ENCODE measurements at places on chromosomes 1 and 21.

DNA sequence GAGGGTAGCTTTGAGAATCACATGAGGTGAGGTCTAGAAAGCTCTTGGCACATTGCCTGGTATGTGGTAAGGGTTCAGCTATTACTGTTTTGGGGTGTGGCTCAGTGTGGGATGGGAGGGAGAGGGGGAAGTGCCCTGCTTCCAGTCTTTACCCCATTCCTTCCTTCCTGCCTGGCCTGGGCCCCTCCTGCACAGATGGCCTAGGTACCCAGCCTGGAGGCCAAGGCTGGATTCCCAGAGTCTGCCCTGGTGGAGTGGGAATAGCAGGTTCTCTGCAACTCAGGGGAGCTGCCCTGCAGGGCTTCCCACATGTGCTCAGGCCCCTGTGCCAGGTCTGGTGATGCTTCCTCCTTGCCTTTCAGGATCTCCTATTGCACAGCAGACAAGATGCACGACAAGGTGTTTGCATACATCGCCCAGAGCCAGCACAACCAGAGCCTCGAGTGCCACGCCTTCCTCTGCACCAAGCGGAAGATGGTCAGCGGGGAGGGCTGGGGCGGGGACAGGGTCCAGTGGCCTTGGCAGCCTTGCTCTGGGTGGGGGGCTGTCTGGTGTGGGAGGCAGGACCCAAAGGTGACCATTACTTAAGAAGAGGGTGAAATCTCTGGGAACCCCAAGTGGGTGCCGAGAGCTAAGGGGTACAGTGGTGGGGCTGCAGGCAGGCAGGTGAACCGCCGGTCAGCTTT, 13.5 kb downstream of the LDLRAP1 start:
- no peak for DNase-seq

DNA sequence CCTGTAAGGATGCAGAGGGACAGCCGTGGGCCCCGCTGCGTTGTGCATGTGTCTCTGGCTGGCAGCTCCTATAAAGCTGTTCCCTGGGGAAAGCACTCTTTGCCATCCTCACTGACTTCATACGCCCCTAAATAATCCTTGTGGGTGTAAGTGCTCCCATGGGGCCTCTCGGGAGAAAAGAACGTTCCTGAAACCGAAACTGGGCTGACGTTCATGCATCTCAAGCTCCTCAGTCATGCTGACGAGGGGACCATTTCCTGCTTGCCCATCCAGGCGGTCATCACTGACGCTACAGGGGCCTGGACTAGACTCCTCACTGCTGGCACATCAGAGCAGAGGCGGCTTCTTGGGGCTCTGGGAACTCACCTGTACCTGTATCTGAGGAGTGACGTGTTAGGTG, 73.1 kb upstream of the USP24 start:
- DNase-seq: peak; percentile 75

DNA sequence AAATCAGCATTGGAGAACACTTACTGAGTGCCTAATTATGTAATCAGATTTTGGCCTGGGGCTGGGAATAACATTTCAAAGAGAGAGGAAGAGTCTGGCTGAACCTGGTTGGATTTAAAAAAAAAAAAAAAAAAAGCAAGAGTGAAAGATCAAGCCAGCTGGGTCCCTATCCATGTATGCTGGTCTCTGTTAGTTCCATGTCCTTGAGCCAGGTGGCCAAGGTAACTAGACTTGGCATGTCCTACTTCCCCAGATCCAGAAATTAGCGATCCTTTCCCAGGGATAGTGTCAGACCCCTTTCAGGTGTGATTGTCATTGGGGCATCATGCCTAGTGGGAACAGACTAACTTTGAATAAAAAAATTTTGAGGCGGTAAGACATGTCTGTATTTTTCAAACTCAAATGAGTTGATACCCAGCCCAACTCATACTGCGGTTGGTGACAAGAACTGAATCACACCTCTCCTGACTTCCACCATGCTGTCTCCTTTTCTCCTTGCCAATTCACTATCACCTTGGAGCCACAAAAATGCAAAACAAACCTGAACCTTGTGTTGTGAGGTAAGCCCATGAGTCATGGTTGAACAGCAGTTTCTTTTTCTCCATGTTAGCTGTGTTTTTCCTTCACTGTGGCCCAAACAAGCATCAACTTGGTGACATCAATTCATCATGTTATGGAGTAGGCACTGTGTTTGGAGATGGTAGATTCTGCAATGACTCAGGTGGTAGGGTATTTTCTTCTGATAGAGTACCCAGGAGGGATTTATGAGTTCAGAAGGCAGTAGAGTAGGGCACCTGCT, 24.5 kb upstream of the PPP2R5A start:
- no peak for DNase-seq

- no peak for DNase-seq
Measured at GRCh38 chr1:223259462-223259861, 104.5 kb downstream of the SUSD4 start.
